Smooth muscle cell of bladder (primary cell): ENCODE measurements at places on chromosomes 5 and 9. TPM values are rescaled to one million over a fixed set of nuclear protein-coding genes. Genes with fewer than 3 reads are reported as not detected.

Gene OR1J2
- total RNA-seq: 0.14 TPM in 1 of 2 replicates, not detected in the other

Gene SLC25A2
- 0.14 and 0.18 TPM in 2 replicates for total RNA-seq

Gene TGFBI
- 1,832 and 2,186 TPM in 2 replicates for total RNA-seq

Gene FOXI1
- not detected in 2 replicates for total RNA-seq

Gene AIF1L
- under 0.01 TPM in 2 replicates for total RNA-seq

Gene IL5
- total RNA-seq: not detected in 2 replicates

Gene STK32A
- total RNA-seq: 0.71 and 1.3 TPM in 2 replicates

Gene HAVCR2
- under 0.01 and 0.09 TPM in 2 replicates for total RNA-seq

Gene TMEM252
- not detected in 2 replicates for total RNA-seq

Gene OSMR
- total RNA-seq: 77.4 and 86.6 TPM in 2 replicates

Gene EPB41L4B
- total RNA-seq: under 0.01 and 0.09 TPM in 2 replicates

Gene G3BP1
- total RNA-seq: 96.7 and 155 TPM in 2 replicates

Gene CAMK4
- 2.4 and 2.9 TPM in 2 replicates for total RNA-seq

Gene PAPPA
- 137 and 209 TPM in 2 replicates for total RNA-seq

Gene DRD1
- under 0.01 and 0.14 TPM in 2 replicates for total RNA-seq

Gene AMBP
- 0.28 and 0.46 TPM in 2 replicates for total RNA-seq

Gene MED27
- 12.1 and 12.9 TPM in 2 replicates for total RNA-seq

Gene HAPLN1
- total RNA-seq: 0.28 and 0.55 TPM in 2 replicates

Gene SHISAL2B
- total RNA-seq: not detected in 2 replicates

Gene CNTNAP3B
- 1.3 and 6.4 TPM in 2 replicates for total RNA-seq

Gene TPPP
- total RNA-seq: 0.09 and 0.14 TPM in 2 replicates

Gene PCDHA6
- total RNA-seq: 0.14 and 0.55 TPM in 2 replicates

Gene ANKRD20A1
- total RNA-seq: under 0.01 and 0.14 TPM in 2 replicates

Gene PNPLA7
- total RNA-seq: 0.57 and 1.1 TPM in 2 replicates

Gene ENTREP1
- not detected in 2 replicates for total RNA-seq

Gene GPBP1
- total RNA-seq: 57.7 and 59.0 TPM in 2 replicates

Gene MARCHF11
- total RNA-seq: not detected in 2 replicates

Gene PFN3
- total RNA-seq: not detected in 2 replicates

Gene SPEF2
- total RNA-seq: 1.1 and 2.2 TPM in 2 replicates

Gene LTC4S
- total RNA-seq: 0.65 TPM in 1 of 2 replicates, not detected in the other

Gene RUSC2
- 14.9 and 17.8 TPM in 2 replicates for total RNA-seq

Gene PDE8B
- 0.09 and 0.14 TPM in 2 replicates for total RNA-seq

Gene PCDHGC4
- 1.7 TPM in 2 replicates for total RNA-seq

Gene SLC24A2
- under 0.01 TPM in 1 of 2 replicates, not detected in the other for total RNA-seq

Gene DHX29
- 28.7 and 33.7 TPM in 2 replicates for total RNA-seq

Gene FIBCD1
- 0.28 and 1.5 TPM in 2 replicates for total RNA-seq

Gene COL15A1
- 164 and 267 TPM in 2 replicates for total RNA-seq

Gene ADAMTSL1
- total RNA-seq: 7.4 and 26.1 TPM in 2 replicates

Gene BTF3
- total RNA-seq: 201 and 214 TPM in 2 replicates

Gene SLC9A3
- 0.43 and 0.55 TPM in 2 replicates for total RNA-seq

Gene NPM1
- total RNA-seq: 1,458 and 1,569 TPM in 2 replicates

Gene KIAA1958
- 1.00 and 1.5 TPM in 2 replicates for total RNA-seq

Gene BAAT
- total RNA-seq: not detected in 2 replicates

Gene TMC1
- total RNA-seq: 0.18 and 0.43 TPM in 2 replicates

Gene PHF24
- under 0.01 TPM in 1 of 2 replicates, not detected in the other for total RNA-seq

Gene GAPVD1
- 34.1 and 36.1 TPM in 2 replicates for total RNA-seq

Gene DMRT3
- total RNA-seq: not detected in 2 replicates

Gene PCDH1
- total RNA-seq: 0.55 and 1.00 TPM in 2 replicates

Gene NUTM2F
- not detected in 2 replicates for total RNA-seq

Gene IFT74
- total RNA-seq: 16.2 and 17.4 TPM in 2 replicates

Gene RLN2
- not detected in 2 replicates for total RNA-seq
